Osteocyte (in vitro differentiated cells): ENCODE measurements at places on chromosomes 4 and X.

- DNase-seq: no peak
These were observed 1460.8 kb downstream of the RAPGEF2 start for GRCh38 chr4:160563552-160564282.

GRCh38 chr4:127832585-127832984 is 48.1 kb upstream of the PLK4 start:
- no peak for DNase-seq

GRCh38 chr4:138669479-138670315 is 345.9 kb upstream of the NOCT start:
- DNase-seq: no peak

DNA sequence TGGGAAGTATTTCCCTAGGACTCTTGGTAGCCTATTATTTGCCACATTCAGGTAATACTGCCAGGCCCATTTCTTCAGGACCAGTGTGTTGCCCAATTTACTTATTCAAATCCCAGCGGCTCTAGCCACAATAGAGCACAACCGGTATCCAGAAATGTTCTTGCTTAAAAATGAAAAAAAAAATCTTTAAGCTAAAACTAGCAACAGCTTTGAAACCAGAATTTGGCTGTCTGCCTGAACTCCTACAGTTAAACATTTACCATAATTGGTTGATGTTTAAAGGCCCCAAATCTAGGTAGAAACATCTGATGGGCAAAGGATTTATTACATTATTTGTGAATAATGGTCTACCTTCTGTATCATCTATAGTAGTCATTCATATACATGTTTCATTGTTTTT is 930 bp upstream of the SLITRK4 start:
- no peak for DNase-seq
